ENCODE measurements at places on chromosomes 5 and 9. TPM values are rescaled to one million over a fixed set of nuclear protein-coding genes. Genes with fewer than 3 reads are reported as not detected.

The ANKRD20A1 gene
- total RNA-seq: 0.64 TPM

The CDKN2B-AS1 gene
- total RNA-seq: 5.6 TPM

The LCN1 gene
- not detected for total RNA-seq

The LRRC70 gene
- total RNA-seq: 0.85 TPM

The ZBTB43 gene
- total RNA-seq: 21.0 TPM

The TXN gene
- total RNA-seq: 206 TPM

The FOXD4 gene
- total RNA-seq: 0.71 TPM

GRCh38 chr5:10519729-10520128 is 44.1 kb upstream of the ANKRD33B start:
- no peak for DNase-seq

- DNase-seq: no peak
These were observed 5.6 kb upstream of the SNCAIP start for GRCh38 chr5:122306461-122306860.

DNA sequence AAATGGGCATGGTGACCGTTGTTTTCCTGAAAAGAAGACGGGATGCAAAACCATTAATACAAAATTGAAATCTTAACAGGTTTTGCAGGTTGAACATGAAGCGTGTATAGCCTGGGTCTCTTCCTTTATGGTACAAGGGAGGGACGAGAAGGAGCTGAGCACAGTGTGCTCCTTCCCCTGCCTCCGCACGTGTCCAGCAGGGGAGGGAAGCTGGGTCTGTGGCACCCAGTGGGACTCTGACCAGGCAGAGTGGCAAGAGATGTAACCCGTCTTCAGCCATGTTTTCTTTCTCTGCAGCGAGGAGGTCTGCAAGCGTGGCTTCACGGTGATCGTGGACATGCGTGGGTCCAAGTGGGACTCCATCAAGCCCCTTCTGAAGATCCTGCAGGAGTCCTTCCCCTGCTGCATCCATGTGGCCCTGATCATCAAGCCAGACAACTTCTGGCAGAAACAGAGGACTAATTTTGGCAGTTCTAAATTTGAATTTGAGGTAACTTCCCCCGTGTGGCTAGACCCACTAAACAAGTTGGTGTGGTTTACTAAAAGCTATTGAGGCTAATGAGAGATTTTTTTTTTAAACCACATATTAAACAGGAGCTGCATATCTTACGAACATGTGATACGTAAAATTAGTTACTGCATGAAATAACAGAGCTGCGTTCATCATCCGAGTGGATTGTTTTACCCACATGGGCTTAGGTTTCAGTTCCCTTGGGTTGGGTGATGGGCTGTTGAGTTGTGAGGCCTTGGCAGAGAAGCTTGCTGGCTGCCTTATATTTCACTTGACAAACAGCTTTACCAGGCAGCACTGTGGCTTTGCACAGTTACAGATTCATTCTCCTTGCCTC is 143.7 kb downstream of the TRIO start:
- no peak for DNase-seq

- peak; percentile 14 for DNase-seq
These were observed 13.9 kb downstream of the TLR4 start for GRCh38 chr9:117718085-117718484.

GRCh38 chr9:91845879-91846278 is 104.1 kb downstream of the ROR2 start:
- DNase-seq: no peak

- no peak for DNase-seq
These were observed 280.3 kb downstream of the GADD45G start for GRCh38 chr9:89885156-89885555.

- DNase-seq: no peak
These were observed 220.0 kb downstream of the CACNA1B start for GRCh38 chr9:138097501-138097991.

DNA sequence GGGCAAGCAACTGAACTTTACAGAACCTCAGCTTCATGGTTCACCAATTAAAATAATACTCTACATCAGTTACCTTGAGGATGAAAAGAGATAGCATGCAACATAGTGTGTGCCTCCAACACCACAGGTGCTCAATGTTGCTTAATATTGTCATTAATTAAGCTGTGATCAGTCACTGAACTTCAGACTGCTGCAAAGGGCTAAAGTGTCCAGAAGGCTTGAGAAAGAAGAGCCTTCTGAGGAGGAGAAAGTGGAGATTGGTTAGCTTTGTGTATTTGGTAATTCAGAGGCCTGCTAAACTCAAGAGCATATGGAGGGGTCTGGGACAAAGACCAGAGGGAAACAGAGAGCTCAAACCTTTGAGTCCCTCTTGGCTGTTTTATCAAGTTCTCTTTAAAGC is 66.3 kb upstream of the SELENOP start:
- DNase-seq: no peak

GRCh38 chr5:23025629-23026233 is 172.6 kb upstream of the CDH12 start:
- no peak for DNase-seq

DNA sequence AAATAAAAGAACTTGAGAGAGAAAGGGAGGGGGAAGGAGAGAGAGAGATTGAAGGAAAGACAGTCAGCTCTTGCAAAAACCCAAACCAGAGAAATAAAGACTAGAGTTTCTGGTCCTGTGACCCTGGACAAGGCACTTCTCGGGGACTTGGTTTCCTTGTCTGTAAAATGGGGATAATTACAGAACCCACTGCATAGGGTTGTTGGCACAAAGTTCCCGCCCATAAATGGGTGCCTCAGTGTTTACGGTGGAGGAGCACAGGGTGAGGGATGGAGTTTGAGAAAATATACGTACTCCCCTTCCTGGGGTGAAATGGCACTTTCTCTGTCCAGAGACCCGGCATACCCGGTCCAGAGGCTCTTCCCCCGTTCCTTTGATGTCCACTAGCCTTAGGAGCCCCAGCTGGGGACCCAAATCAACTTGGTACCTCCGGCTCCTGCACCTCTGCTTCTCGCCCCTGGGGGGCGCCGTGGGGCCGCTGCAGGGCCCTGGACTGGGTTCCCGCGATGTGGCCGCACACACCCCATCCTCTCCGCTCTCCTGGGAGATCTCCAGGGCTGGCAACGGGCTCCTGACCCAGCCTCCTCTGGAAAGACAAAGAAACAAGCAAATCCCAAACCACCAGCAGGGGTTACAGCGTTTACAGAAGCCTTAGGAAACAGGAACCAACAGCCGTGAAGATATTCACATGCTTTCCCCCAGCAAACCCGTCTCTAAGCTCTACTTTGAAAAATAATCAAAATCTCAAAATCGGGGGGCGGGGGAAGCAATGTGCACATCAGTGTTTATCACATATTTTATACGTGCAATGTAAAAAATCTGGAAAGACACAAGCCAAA is 26.3 kb downstream of the PTGES start:
- DNase-seq: peak; percentile 60

- DNase-seq: no peak
These were observed 341.2 kb upstream of the TYRP1 start for GRCh38 chr9:12352045-12352315.

GRCh38 chr9:129164246-129164930 is 13.7 kb downstream of the IER5L start:
- no peak for DNase-seq

All from activated CD4-positive, alpha-beta T cell treated with anti-CD3 and anti-CD28 coated beads, Interleukin-2, amount 10 ng/mL, durations not matched to agents 7 days and 5 days (primary cell).